ENCODE measurements at places on chromosomes 7 and 10.

DNA sequence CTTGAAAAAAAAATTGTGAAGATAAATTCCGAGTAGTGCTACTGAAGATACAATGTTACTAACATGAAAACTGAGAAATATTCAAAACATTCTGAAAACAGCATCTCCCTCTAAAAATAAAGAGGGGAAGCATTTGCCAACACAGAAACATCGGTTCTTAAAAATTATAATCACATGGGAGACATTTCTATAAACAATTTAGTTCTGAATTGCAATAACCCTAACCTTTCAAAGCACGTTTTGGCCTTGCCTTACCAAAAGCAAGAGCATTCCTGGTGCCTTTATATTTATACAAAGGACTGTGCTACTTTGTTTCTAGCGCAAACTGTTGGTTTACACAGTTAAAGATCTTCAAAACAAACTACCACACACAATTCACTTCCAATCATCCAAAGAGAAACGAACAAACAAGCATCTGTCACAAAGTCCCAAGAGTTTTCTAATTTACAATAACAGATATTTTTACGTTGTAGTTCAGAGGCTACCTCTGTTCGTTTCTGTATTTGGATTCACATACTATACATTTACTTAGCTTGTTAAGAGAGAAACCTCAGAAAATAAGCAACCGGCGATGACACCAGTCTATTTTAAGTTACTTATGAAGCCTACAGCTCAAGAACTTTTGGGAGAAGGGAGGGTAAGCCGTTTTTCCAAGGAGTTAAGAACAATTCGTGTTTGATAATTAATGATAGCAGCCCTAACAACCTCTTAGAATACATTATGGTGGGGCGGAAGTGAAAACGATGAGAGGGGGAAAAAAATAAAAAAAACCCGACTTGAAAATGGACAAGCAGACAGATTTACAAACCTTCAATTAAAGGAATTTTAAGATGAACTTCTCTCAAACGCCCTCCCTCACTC lies 1.3 kb downstream of the ABI1 start:
- peak overlapping the region; percentile 82 for H3K27ac ChIP-seq
- peaks cover 12% of the 10 kb centered on the region for H3K27me3 ChIP-seq
- no peak for DNase-seq

DNA sequence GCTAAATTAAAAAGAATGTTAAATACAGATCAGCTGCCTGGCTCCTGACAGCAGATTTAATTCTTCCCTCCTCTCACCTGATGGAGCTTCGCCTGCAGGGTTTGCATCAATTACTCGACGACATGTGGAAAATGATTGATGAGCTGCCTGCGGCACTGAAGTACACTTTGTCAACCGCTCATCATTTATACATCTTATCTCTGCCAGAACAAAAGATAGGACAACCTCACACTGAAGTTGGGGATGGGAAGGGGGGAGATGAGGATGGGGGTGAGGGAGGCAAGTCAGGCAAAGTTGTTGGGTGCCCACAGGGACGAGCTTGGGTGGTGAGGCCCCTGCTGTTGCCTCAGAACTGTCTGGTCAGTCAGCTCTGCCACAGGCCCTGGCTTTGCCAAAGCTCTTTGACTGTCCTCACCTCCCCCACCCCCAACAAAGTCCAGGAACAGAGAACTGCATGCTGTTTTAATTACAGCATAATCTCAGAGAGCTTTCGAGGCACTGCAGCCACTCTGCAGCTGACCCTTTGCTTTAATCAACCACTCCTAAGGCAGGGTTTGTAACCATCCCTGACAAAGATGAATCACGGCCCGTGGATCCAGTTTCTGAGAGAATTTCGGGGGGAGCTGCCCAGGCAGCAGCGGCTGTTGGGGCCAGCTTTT lies 702.3 kb downstream of the LRMDA start:
- no peak overlapping the region for H3K27ac ChIP-seq
- no peak overlapping the region for H3K4me3 ChIP-seq
- H3K4me1 ChIP-seq: no peaks in the 10 kb centered on the region
- H3K36me3 ChIP-seq: no peaks in the 10 kb centered on the region
- no peak for DNase-seq

DNA sequence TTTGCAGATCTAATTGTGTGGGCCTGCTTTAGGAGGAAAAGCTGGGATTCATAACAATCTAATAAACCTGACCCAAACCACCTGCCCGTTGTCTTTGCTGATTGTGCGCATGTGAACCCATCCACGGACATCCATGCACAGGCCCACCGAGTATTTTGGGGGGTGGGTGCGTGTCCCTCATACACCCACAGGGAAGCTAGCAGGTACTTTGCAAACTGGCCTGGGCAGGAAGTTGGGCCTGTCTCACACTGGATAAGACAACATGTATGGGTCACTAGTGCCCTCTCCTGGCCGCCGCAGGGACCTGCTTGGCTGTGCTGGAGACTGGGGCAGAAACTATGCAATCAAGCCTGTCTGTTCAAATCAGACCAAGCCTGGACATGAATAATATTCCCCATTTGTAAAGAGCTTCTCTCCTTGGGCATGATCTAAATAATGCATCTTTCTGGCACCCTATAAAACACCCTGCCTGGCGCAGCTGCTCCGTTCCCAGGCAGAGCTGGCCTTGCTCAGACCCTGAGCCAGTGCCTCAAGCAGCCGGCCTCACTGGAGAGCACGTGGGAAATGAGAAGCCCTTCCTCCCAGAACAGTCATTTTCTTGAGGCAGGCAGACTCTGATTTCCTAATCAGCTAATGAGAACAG lies 15.8 kb downstream of the ECHDC3 start:
- peaks cover 5% of the 10 kb centered on the region for H3K27me3 ChIP-seq
- H3K36me3 ChIP-seq: no peaks in the 10 kb centered on the region
- no peak overlapping the region for H3K27ac ChIP-seq
- H3K4me1 ChIP-seq: peaks cover 3% of the 10 kb centered on the region
- H3K4me3 ChIP-seq: no peak overlapping the region

- H3K27ac ChIP-seq: no peak overlapping the region
- H3K4me1 ChIP-seq: no peaks in the 10 kb centered on the region
- H3K4me3 ChIP-seq: no peak overlapping the region
- no peaks in the 10 kb centered on the region for H3K27me3 ChIP-seq
Measured at GRCh38 chr10:21329995-21330627, 195.4 kb downstream of the SKIDA1 start.

GRCh38 chr7:81469869-81470723 lies 299.8 kb downstream of the HGF start:
- no peak for DNase-seq
- no peak overlapping the region for H3K4me3 ChIP-seq
- H3K36me3 ChIP-seq: no peaks in the 10 kb centered on the region
- H3K27ac ChIP-seq: no peak overlapping the region
- no peaks in the 10 kb centered on the region for H3K27me3 ChIP-seq
- no peaks in the 10 kb centered on the region for H3K4me1 ChIP-seq

GRCh38 chr10:60299961-60300883 lies 89.5 kb downstream of the ANK3 start:
- no peak for DNase-seq
- H3K4me1 ChIP-seq: no peaks in the 10 kb centered on the region
- no peaks in the 10 kb centered on the region for H3K27me3 ChIP-seq
- no peak overlapping the region for H3K4me3 ChIP-seq

GRCh38 chr7:80644054-80644453 lies 5.6 kb downstream of the CD36 start:
- H3K4me1 ChIP-seq: no peaks in the 10 kb centered on the region
- DNase-seq: no peak
- H3K36me3 ChIP-seq: no peaks in the 10 kb centered on the region
- no peak overlapping the region for H3K4me3 ChIP-seq

- H3K36me3 ChIP-seq: no peaks in the 10 kb centered on the region
- H3K27ac ChIP-seq: no peak overlapping the region
- no peak for DNase-seq
Measured at GRCh38 chr7:25839084-25839769, 312.8 kb upstream of the NFE2L3 start.

- H3K36me3 ChIP-seq: no peaks in the 10 kb centered on the region
- no peak overlapping the region for H3K4me3 ChIP-seq
- no peak for DNase-seq
- H3K4me1 ChIP-seq: no peaks in the 10 kb centered on the region
Measured at GRCh38 chr10:90226517-90226916, 525.1 kb downstream of the KIF20B start.

DNA sequence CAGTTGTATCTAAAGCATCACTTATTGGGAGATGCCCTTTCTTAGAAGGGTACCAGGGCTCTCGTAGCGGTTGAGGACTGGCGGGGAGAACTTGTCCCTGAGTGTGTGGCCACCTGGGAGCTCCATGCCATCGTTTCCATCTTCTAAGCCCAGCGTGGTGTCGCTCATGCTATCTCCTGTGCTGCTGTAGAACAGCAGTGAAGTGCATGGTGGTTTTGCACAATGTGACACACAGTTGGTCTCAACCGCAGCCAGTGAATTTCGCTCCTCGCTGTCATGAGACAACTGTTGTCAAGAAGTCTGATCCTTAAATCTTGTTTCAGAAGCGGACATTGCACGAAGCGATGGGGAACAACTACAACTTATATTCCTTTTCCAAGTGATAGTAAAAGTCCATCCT lies 283.4 kb downstream of the GRID1 start:
- no peaks in the 10 kb centered on the region for H3K4me1 ChIP-seq
- no peak overlapping the region for H3K27ac ChIP-seq
- H3K36me3 ChIP-seq: no peaks in the 10 kb centered on the region
- H3K4me3 ChIP-seq: no peak overlapping the region

DNA sequence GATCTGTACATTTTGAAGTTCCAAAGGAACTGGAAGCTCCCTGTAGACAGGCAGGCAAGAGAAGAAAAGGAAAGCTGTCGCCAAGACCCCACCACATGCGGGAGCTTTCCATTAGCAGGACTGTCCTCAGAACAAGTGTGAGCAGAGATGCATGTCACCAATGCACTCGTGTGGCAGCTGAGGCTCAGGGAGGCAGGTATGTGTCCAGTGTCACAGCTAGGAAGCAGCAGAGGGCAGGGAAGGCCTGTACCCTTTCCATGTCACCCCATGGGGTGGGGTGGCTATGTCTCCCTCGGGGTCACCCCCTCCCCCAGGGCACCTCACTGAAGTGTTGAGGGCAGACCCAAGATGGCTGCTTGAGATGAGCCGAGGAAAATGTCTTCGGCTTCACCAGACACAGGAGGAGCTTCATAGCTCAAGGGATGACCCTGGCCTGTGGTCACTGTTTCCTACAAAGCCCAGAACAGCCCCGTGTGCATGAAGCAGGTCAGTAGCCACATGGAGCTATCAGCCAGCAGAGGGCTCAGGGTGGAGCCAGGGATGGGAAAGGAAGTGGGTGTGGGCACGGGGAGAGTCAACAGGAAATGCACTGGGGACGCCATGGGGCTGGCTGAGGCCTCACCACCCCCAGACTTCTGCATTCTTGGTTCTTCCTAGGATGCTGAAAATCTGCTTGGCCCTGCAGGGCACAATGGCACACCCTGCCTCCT lies 96.6 kb downstream of the FAM53B start:
- H3K27ac ChIP-seq: peak overlapping the region; percentile 92
- no peaks in the 10 kb centered on the region for H3K27me3 ChIP-seq
- H3K36me3 ChIP-seq: peaks cover 8% of the 10 kb centered on the region
- H3K4me3 ChIP-seq: peak overlapping the region; percentile 52

- no peaks in the 10 kb centered on the region for H3K4me1 ChIP-seq
- DNase-seq: no peak
- H3K27me3 ChIP-seq: no peaks in the 10 kb centered on the region
- H3K27ac ChIP-seq: no peak overlapping the region
- no peaks in the 10 kb centered on the region for H3K36me3 ChIP-seq
Measured at GRCh38 chr7:124597509-124597908, 168.1 kb downstream of the GPR37 start.

- no peaks in the 10 kb centered on the region for H3K4me1 ChIP-seq
- no peak for DNase-seq
- no peak overlapping the region for H3K27ac ChIP-seq
- H3K36me3 ChIP-seq: no peaks in the 10 kb centered on the region
- H3K4me3 ChIP-seq: no peak overlapping the region
Measured at GRCh38 chr7:109646124-109646523, 1076.5 kb downstream of the DNAJB9 start.

DNA sequence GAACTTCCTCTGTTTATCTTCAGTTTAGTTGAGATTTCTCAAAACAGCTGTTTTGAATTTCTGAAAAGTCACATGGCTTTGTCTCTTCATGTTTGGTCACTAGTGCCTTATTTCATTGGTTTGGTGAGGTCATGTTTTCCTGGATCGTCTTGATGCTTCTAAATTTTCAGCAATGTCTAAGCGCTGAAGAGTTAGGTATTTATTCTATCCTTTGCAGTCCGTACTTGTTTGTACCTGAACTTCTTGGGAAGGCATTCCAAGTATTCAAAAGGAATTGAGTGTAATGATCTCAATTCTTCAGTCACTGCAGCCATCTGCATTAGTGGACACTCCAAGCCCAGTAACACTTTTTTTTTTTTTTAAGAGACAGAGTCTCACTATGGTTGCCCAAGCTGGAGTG lies 67.7 kb downstream of the HERC4 start:
- no peak overlapping the region for H3K27ac ChIP-seq
- H3K27me3 ChIP-seq: no peaks in the 10 kb centered on the region
- no peak for DNase-seq
- H3K4me1 ChIP-seq: no peaks in the 10 kb centered on the region
- H3K4me3 ChIP-seq: no peak overlapping the region

- peaks cover 4% of the 10 kb centered on the region for H3K4me1 ChIP-seq
- H3K4me3 ChIP-seq: peak within 1 kb of the TSS; percentile 89
- peak; percentile 83 for DNase-seq
Measured at GRCh38 chr7:55951637-55952351, at the start of gene MRPS17. Gene MRPS17, plus strand, starts transcription at chr7:55951877. Its CDS starts 1,319 bp downstream, at chr7:55953196.

DNA sequence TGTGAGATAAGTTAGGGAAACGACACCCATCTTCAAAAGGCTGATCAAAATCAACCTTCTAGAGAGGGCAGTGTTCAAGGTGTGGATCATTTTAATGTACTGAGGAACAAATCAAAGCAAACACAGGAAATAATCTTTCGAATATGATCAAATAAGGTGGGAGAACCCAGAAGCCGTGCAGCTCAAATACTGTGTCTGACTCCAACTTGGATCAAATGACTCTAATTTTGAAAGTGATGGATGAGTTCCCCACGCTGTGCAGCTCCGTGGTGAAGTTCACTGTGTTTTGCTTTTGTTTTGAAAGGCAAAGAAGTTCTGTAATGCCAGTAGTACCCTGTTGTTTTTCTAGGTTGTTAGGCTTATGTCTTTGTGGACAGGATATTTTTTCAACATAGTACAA lies 250.9 kb downstream of the SFMBT2 start:
- peaks cover 11% of the 10 kb centered on the region for H3K4me1 ChIP-seq
- no peak overlapping the region for H3K4me3 ChIP-seq
- DNase-seq: no peak
- H3K27ac ChIP-seq: peak overlapping the region; percentile 11

GRCh38 chr7:133491846-133492652 lies 239.2 kb downstream of the EXOC4 start:
- no peaks in the 10 kb centered on the region for H3K4me1 ChIP-seq
- H3K4me3 ChIP-seq: no peak overlapping the region
- DNase-seq: no peak
- no peaks in the 10 kb centered on the region for H3K27me3 ChIP-seq

- no peak overlapping the region for H3K4me3 ChIP-seq
- no peaks in the 10 kb centered on the region for H3K27me3 ChIP-seq
- H3K27ac ChIP-seq: no peak overlapping the region
- no peaks in the 10 kb centered on the region for H3K4me1 ChIP-seq
- H3K36me3 ChIP-seq: no peaks in the 10 kb centered on the region
Measured at GRCh38 chr7:113044394-113044793, 42.2 kb downstream of the GPR85 start.

Data from T-cell (primary cell).